ENCODE measurements at places on chromosomes 7 and 10. TPM values are rescaled to one million over a fixed set of nuclear protein-coding genes. Genes with fewer than 3 reads are reported as not detected.

GRCh38 chr7:139711991-139712743 lies 65.6 kb downstream of the HIPK2 start:
- H3K27ac ChIP-seq, result no peak overlapping the region
- peaks cover 9% of the 10 kb centered on the region for H3K4me1 ChIP-seq
- H3K36me3 ChIP-seq, result peaks cover 35% of the 10 kb centered on the region
- H3K4me3 ChIP-seq, result no peak overlapping the region
- no peaks in the 10 kb centered on the region for H3K27me3 ChIP-seq
- no peak for DNase-seq

DNA sequence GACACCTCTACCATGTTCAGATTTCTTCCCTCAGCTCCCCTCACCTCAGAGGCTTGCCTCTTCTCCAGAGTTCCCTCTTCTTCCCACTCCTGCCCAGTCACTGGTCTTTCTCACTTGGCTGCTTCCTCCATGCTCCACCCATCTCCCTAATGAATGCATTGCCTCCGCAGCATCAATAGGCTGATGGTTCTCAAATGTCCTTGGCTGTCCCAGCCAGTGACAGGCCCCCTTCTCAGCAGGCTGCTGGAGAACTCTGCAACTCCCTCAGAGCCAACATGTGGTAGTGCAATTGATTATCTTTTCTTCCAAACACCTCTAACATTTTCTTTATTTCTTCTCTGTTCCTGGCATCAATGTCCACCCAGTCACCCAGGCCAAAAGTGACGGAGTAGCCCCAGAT lies 218.2 kb downstream of the RELN start:
- no peaks in the 10 kb centered on the region for H3K36me3 ChIP-seq
- H3K27ac ChIP-seq, result no peak overlapping the region
- H3K4me1 ChIP-seq, result no peaks in the 10 kb centered on the region
- no peak for DNase-seq

EDRF1 gene
- total RNA-seq, result 10.9 TPM

DNA sequence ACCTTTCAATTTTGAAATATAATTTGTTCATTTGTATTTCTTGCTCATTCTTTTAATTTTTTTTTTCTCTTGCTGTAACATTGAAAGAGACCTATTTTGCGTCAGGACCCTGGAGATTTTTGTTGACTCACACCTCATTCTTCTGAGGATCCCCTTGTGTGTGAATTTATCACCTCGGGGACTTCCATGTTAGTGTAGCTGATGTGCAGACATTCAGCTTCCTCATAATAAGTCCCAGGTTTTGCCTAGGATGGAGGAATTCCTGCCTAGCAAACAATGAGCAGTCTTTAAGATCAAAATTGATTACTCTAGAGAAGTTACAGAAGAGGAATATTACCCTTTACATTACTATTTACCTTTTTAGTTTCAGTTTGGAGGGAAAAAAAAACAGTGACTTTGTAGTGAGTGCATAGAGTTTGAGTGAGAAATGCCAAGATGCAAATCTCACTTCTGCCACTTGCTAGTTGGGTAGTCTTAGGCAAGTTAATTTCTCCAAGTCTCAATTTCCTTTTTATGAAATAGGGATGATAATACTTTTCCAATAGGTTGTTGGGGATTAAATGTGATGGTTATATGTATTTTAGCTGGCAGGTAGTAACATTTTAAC lies 14.3 kb downstream of the TES start:
- DNase-seq, result no peak
- no peaks in the 10 kb centered on the region for H3K27me3 ChIP-seq
- H3K27ac ChIP-seq, result no peak overlapping the region
- H3K36me3 ChIP-seq, result no peaks in the 10 kb centered on the region
- H3K4me1 ChIP-seq, result peaks cover 20% of the 10 kb centered on the region

DNA sequence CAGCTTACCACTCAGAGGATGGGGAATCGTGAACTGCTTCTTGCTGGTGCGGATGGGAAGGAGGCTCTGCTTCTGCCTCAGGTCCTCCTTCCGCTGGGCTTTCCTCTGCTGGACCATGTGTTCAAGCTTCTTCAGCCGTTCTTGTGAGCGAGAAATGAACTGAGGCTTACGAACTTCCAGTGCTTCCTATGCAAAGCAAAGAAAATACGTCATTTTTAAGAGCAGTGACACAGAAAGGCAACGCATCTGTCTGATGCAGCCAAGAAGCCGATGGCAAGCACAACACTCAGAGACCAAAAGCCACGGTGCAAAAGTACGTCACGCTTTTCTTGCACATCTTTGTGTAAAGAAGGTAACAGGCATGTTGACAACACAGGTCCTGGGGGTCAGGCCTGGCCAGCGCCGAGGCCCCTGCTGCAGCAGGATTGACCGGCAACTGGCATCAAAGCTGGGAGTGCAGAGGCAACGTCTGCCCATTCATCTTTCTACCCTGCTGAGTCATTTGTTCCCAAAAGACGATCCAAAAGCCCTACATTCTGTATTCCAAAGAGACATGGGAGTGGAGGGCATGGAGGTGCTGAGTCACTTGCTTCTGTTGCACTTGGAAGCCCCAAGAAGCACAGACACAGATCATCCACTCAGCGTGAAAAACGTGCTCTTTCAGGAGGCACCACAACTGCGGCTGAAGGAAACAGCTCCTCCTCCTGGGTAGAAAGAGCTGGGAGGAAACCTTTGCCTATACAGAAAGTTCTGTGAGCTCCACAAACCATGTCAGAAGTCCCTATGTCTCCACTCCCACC lies 71.0 kb upstream of the ADAM12 start:
- H3K4me1 ChIP-seq, result peaks cover 5% of the 10 kb centered on the region
- no peaks in the 10 kb centered on the region for H3K36me3 ChIP-seq
- no peak overlapping the region for H3K4me3 ChIP-seq
- DNase-seq, result no peak

PILRA gene
- total RNA-seq, result 1.3 TPM

- DNase-seq, result no peak
- no peak overlapping the region for H3K4me3 ChIP-seq
- no peak overlapping the region for H3K27ac ChIP-seq
- H3K27me3 ChIP-seq, result no peaks in the 10 kb centered on the region
- peaks cover 4% of the 10 kb centered on the region for H3K36me3 ChIP-seq
Observed at GRCh38 chr7:30146127-30146612, 11.4 kb downstream of the MTURN start.

DNA sequence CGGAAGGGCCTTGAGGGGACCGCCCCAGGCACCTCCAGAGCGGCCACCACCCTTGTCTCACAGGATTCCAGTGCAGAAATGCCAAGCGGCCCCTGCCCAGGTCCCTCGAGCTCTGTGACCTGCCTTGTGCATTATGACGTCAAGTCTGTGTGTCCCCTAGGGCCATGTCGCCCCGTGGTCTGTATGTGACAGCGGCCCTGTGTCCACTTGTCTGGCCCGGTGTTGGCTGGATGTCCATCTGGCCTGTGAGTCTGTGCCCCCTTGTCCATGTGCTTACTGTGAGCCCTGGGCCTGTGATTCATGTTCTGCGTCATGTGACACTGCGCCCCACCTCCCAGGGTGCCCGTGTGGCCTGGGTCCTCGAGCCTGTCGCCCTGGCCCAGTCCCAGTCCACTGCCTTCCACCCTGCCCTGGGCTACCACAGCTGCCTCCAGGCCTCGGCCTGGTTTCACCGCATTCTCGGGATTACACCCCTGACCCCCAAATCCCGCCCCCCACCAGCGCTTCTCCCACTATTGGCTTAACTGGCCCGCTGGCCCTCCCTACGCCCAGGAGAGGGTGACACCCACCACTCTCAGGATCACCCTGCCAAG lies 66.6 kb upstream of the ZNF722 start:
- no peaks in the 10 kb centered on the region for H3K36me3 ChIP-seq
- DNase-seq, result no peak
- no peaks in the 10 kb centered on the region for H3K27me3 ChIP-seq
- H3K27ac ChIP-seq, result no peak overlapping the region
- H3K4me3 ChIP-seq, result no peak overlapping the region

GRCh38 chr10:666237-667012 lies 23.0 kb downstream of the DIP2C start:
- DNase-seq, result no peak
- H3K27me3 ChIP-seq, result no peaks in the 10 kb centered on the region
- no peaks in the 10 kb centered on the region for H3K36me3 ChIP-seq

DNA sequence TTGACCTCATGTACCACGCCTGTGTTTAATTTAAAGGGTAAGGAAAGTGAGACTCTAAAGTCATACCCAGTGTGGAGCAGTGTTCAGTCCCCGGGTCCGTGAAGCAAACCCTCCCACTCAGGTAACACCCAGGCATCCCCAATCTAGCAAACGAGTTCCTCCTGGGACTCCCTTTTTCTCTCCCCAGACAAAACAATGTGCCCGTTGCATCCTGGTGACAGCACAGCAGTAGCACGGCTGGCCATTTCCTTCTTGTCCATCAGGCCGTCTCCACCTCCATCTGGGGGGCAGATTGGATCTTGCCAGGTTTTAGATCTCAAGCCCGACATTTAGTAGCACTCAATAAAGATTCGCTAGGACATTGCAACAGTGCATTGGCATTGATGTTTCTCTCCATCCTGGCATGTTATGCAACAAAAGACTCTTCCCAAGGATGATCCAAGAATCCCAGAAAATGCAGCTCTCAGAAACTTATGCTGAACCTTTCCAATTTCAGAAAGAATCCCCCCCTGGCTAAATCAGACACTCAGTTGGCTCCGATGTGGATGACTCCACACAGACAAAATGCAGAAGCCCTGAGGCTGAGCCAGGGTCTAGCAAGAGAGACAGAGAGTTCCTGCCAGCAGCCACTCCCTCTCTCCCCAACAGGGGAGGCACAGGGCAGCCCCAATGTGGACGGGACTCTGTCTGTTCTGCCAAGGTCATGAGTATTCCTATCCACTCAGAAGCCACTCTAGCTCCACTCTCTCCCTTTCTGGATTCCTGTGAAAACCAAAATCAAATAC lies 274.5 kb upstream of the MGMT start:
- H3K36me3 ChIP-seq, result no peaks in the 10 kb centered on the region
- DNase-seq, result peak; percentile 84
- H3K27me3 ChIP-seq, result no peaks in the 10 kb centered on the region
- H3K4me3 ChIP-seq, result no peak overlapping the region
- peak overlapping the region; percentile 68 for H3K27ac ChIP-seq

KIAA1217 gene
- total RNA-seq, result 73.5 TPM

SHTN1 gene
- 20.9 TPM for total RNA-seq

DNA sequence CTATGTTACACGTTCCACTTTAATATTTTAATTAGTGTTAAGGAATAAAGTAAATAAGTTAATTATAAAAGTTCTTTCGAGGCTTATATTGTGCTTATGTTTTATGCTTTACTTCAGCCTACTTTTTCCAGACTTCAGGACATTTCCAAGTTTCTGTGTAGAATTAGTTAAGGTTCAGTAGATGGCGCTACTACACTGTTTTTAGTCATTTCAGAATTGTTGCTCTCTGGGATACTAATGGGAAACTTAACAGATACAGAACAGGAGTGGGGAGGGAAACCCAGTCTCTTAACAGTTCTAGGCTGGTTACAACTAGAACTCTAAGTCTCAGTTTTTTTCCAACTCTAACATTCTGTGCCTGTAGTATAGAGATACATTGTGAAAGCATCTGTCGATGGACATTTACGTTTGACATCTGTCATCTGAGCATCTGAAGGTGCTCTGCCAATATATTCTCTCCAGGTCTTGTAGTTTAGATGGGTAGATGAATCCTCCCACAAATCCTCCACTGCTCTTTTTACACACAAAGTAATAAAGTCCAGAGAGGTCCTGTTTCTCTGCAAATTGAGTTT lies 56.8 kb upstream of the FAM171A1 start:
- no peaks in the 10 kb centered on the region for H3K27me3 ChIP-seq
- H3K4me1 ChIP-seq, result no peaks in the 10 kb centered on the region
- H3K27ac ChIP-seq, result no peak overlapping the region
- no peak overlapping the region for H3K4me3 ChIP-seq

- no peak for DNase-seq
- no peak overlapping the region for H3K27ac ChIP-seq
- no peaks in the 10 kb centered on the region for H3K36me3 ChIP-seq
- no peaks in the 10 kb centered on the region for H3K4me1 ChIP-seq
Observed at GRCh38 chr7:83689855-83690254, 40.9 kb upstream of the SEMA3E start.

KLLN gene
- 0.34 TPM for total RNA-seq

GNGT1 gene
- total RNA-seq, result not detected

ABHD11 gene
- total RNA-seq, result 22.9 TPM

DNA sequence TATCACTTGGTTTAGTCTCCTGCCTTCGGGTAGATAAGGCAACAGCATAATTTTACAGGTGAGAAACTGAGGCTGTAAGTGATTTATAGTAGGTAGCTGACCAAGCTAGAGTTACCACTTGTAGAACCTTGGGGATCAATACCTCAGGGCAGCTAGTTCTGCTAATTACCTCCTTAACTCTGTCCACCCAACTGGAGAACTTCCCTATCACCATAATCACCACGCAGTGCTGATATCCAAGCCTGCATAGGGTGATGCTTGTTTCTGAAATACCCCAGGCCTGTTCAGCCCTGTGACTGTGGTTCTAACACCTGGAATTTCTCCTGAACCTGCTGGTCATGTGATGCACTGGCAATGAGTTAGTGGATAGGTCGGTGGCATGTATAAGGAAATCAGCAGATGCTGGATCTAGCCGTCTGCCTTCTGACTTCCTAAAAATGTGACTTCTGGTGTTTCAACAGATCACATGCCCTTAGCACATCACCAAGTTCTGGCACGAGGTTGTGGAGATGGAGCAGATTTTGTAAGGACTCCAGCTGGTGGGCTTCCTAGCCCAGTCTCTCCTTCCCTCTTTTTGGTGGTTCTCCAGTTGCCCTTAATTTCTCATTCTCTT lies 15.3 kb downstream of the PLAU start:
- no peaks in the 10 kb centered on the region for H3K27me3 ChIP-seq
- H3K4me1 ChIP-seq, result peaks cover 16% of the 10 kb centered on the region
- H3K4me3 ChIP-seq, result no peak overlapping the region
- no peak for DNase-seq
- no peaks in the 10 kb centered on the region for H3K36me3 ChIP-seq

DNA sequence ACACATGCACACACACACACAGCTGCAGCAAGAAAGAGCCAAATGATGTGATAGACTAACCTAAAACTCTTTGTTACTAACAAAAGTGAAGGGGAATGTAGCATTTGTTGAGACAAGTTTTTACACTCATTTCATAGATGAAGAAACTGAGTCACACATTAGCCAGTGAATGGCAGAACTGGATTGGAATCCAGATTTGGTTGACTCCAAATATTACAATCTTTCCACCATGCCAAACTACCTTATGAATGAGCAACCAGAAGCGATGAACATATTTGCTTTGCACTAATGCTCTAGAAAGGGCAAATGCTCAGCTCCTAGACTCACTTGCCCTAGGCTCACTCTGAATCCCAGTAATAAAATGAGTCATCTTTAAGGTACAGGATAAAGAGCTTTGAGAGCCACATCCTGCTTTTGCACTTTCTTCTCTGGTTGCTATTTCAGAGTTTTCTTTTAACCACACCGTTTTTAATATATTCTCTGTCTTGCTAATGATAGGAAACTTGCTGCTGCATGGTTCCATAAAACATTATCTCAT lies 111.9 kb downstream of the GPAM start:
- no peak overlapping the region for H3K27ac ChIP-seq
- H3K4me1 ChIP-seq, result no peaks in the 10 kb centered on the region
- H3K36me3 ChIP-seq, result no peaks in the 10 kb centered on the region
